BJ (cell line): ENCODE measurements at places on chromosomes 11 and 22. TPM values are rescaled to one million over a fixed set of nuclear protein-coding genes. Genes with fewer than 3 reads are reported as not detected.

DNA sequence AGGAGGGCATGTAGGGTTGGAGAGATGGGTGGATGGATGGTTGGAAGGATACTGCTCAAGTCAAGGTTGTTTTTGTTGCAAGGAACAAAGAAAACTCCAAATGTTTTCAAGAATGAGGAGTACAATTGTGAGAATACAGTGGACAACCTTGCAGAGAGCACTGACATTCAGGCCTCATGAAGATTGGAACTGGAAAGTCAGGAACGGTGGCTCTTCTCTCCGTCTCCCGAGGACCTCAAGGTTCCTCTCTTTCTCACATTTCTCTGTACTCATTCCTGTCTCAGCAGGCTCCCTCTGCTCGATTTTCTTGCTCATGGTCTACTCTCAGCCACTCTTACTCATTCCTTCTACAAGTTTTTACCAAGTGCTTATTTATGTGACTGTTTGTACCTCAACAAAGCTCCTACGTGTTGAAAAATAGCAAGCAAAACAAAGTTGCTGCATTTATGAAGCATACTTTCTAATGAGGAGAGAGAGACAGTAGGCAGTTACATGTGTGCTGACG, 97.6 kb downstream of the SWAP70 start:
- no peak for DNase-seq

SCYL1 gene
- 81.7 and 134 TPM in 2 replicates for polyA plus RNA-seq

RAB3IL1 gene
- 9.4 and 15.1 TPM in 2 replicates for polyA plus RNA-seq

KRTAP5-9 gene
- 0.09 TPM in 1 of 2 replicates, not detected in the other for polyA plus RNA-seq

RNF121 gene
- 77.3 and 80.5 TPM in 2 replicates for polyA plus RNA-seq

PIH1D2 gene
- polyA plus RNA-seq: 0.82 and 1.7 TPM in 2 replicates

POTEH gene
- not detected in 2 replicates for polyA plus RNA-seq

GRCh38 chr11:18394928-18395734, 768 bp downstream of the LDHA start:
- no peak for DNase-seq

- no peak for DNase-seq
Observed at GRCh38 chr11:113315811-113316210, 1.4 kb downstream of the TTC12 start.

CALCA gene
- polyA plus RNA-seq: not detected in 2 replicates

- no peak for DNase-seq
Observed at GRCh38 chr11:22869325-22869724, 9.1 kb upstream of the CCDC179 start.

DNA sequence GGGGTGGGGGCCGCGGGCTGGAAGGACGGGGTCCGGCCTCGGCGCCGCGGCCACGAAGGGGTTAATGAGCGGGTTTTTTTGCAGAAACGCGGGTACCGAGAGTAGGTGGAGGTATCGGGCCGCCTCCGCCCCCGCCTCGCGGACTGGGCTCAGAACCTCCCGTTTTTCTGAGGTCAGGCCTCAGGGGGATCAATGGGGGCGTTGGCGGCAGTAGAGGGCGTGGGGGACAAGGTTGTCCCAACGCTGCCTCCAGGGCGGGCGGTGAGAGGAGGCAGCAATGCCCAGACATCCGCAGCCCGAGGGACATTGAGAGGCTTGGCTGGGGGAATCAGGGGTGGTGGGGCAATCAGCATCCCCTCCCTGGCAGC, 34.8 kb upstream of the PRODH start:
- DNase-seq: no peak

GRCh38 chr11:34727228-34727737, 106.4 kb downstream of the EHF start:
- no peak for DNase-seq

CARS1 gene
- polyA plus RNA-seq: 161 and 175 TPM in 2 replicates

GRCh38 chr22:47716890-47717615, 954.6 kb downstream of the TBC1D22A start:
- DNase-seq: no peak

CCDC81 gene
- 4.3 and 6.3 TPM in 2 replicates for polyA plus RNA-seq

DNA sequence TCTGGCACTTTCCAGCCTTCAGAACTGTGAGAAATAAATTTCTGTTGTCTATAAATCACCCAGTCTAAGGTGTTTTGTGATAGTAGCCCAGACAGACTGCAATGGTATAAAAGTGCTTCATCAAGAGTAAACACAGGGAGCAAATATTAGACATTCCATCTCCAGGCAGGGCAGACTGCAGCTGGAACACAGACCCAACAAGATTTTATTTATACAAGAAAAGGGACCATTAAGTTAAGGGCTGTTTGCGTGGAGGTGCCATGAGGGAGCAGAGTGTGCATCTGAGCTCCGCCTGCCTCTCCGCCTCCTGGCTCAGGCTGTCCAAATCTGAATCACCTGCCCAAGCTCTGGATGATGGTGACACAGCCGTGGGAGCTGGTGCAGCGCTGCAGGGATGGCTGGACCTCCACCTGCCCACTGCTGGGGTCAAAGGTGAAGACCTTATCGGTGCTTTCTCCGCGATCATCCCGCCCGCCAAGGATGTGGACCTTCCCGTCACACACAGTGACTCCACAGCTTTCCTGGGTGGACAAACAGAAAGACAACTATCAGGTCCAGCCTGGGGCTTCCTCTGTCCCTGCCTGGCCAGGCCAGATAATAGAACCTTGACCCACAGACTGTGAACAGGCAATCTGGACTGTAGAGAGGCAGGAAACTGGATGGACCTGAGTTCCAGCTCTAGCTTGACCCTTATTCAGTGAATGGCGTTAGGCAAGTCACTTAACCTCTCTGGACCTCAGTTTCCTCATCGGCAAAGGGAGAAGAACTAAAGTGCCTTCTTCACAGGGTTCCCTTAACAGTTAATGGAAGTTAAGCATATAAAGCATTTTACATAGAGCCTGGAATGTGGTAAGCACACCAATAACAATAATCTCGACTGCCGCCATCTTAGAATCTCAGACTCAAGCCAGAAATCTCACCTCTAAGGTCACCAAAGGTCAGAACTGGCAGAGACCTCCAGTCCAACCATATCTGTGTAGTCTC, 10.5 kb downstream of the KLHL35 start:
- no peak for DNase-seq

GUCY1A2 gene
- polyA plus RNA-seq: 0.53 and 1.2 TPM in 2 replicates
